ENCODE measurements at places on chromosomes 6 and 20. TPM values are rescaled to one million over a fixed set of nuclear protein-coding genes. Genes with fewer than 3 reads are reported as not detected.

TULP4 gene
- 87.7 TPM for total RNA-seq

LGSN gene
- not detected for total RNA-seq

MRPS26 gene
- total RNA-seq = 42.8 TPM

WFDC12 gene
- not detected for total RNA-seq

MTG2 gene
- 18.3 TPM for total RNA-seq

CD109 gene
- 18.0 TPM for total RNA-seq

MUCL3 gene
- total RNA-seq = not detected

PARD6B gene
- total RNA-seq = 0.23 TPM

NRSN1 gene
- total RNA-seq = not detected

PDSS2 gene
- total RNA-seq = 6.4 TPM

LHFPL5 gene
- not detected for total RNA-seq
